ENCODE measurements at places on chromosomes 1 and 21.

- H3K4me1 ChIP-seq, result no peaks in the 10 kb centered on the region
- no peak for DNase-seq
- H3K27ac ChIP-seq, result no peak overlapping the region
- no peaks in the 10 kb centered on the region for H3K36me3 ChIP-seq
- H3K27me3 ChIP-seq, result no peaks in the 10 kb centered on the region
These were observed 232.6 kb downstream of the SRGAP2C start for GRCh38 chr1:121417325-121417923.

DNA sequence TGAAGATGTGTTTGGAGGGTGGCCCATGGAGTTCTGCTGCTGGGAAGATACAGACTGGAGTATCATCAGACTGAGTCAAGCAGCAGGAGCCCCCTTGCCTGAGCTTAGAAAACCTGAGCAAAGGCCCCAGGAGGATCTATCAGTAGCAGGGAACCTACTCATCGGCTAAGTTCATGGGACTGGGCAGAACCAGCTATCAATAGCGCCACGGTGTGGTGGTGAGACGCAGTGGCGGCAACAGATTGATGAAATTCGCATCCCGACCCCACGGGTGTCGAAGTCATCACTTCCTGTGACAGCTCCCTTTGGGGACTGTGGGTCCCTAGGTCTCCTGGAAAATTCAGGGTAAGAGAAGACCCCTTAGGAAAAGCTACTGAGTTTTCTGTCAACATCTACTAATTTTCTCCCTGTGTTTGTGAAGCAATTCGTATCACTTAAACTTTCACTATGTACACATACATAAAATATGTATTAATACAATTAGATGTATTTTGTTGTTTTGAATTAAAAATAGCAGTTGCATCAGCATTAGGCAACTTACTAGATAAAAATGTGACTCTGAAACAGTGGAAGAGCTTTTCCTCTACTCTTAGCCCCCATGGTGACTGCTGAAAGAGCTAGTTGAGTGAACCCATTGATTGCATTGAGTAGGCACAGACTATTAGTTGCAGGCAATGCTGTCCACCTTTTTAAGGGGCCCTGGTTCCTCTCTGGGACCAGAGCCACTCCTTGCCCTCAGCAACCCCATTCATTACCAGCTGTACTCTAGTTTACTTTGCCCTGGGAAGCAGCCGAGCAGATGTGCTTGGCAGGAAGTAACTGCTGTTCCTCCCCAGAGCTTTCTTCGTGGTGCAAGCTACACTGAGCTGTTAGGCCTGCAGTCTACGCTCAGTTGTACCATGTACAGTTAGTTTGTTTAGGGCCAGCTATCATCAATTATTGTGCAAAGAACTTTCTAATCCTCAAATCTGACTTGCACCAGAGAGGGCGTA lies 7.3 kb upstream of the CACNA1S start:
- DNase-seq, result peak; percentile 13
- no peak overlapping the region for H3K27ac ChIP-seq
- no peaks in the 10 kb centered on the region for H3K4me1 ChIP-seq
- H3K36me3 ChIP-seq, result no peaks in the 10 kb centered on the region

DNA sequence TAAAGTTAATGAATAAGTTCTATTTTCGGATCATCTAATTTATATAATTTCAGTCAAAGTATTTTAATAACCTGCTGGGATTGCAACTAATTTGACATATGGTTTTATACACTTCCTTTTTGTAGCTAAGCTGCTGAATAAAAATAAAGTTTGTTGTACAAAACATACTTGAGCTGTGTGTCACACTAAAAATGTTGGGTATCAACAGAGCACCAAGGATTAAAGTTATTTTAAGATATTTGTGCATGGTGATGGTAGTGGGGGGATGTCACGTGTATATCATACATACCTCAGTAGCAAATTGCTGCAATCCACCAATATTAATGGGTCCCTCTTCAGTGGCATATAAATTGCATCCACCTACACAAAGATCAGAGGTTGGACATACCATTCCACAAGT lies 199.6 kb downstream of the DPYD start:
- DNase-seq, result no peak
- H3K4me3 ChIP-seq, result no peak overlapping the region
- H3K27me3 ChIP-seq, result no peaks in the 10 kb centered on the region
- no peak overlapping the region for H3K27ac ChIP-seq
- no peaks in the 10 kb centered on the region for H3K4me1 ChIP-seq

DNA sequence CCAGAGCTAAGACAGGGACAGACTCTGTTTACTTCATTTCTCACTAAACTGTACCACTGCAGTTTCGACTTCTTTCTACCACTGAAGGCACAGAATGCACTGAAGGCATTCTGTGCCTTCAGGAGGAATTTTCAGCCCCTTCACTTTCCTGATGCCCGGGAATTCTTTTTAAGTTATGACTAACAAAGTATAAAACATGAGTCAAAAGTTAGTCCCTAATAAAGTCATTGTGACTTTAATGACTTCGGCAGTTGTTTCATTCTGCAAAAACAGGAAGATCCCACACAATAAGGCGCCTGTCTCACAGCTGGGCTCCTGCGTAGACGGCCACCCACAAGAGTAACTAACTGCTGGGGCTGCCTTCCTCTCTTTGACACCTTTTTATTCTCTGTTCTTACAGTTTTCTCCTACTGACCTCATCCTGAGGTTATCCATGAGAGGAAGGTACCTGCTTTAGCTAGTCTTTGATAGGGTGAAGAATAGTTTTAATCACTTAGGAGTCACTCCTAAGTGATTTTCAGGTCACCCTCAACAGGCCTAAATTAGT lies 183.9 kb upstream of the SGIP1 start:
- no peak overlapping the region for H3K4me3 ChIP-seq
- no peak for DNase-seq
- peaks cover 4% of the 10 kb centered on the region for H3K27me3 ChIP-seq
- peak overlapping the region; percentile 10 for H3K27ac ChIP-seq
- no peaks in the 10 kb centered on the region for H3K4me1 ChIP-seq
- H3K36me3 ChIP-seq, result no peaks in the 10 kb centered on the region

DNA sequence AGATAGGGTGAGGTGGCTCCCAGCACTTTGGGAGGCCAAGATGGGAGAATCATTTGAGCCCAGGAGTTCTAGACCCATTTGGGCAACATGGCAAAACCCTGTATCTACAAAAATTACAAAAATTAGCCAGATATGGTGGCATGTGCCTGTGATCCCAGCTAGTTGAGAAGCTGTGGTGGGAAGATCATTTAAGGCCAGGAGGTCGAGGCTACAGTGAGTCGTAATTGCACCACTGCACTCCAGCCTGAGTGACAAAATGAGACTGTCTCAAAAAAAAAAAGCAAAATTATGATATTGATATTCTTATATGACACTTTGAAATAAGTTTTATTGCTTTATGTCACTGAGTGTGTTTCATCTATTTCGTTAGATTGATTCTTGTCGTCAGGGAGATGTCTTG lies 7.4 kb downstream of the ACADM start:
- H3K36me3 ChIP-seq, result peaks cover 24% of the 10 kb centered on the region
- DNase-seq, result no peak
- H3K27ac ChIP-seq, result no peak overlapping the region
- no peaks in the 10 kb centered on the region for H3K4me1 ChIP-seq
- no peaks in the 10 kb centered on the region for H3K27me3 ChIP-seq

GRCh38 chr21:14686466-14687267 lies 140.6 kb upstream of the SAMSN1 start:
- DNase-seq, result no peak
- no peaks in the 10 kb centered on the region for H3K27me3 ChIP-seq
- no peaks in the 10 kb centered on the region for H3K36me3 ChIP-seq
- H3K27ac ChIP-seq, result no peak overlapping the region
- no peak overlapping the region for H3K4me3 ChIP-seq
- H3K4me1 ChIP-seq, result no peaks in the 10 kb centered on the region

- no peaks in the 10 kb centered on the region for H3K27me3 ChIP-seq
- no peaks in the 10 kb centered on the region for H3K36me3 ChIP-seq
- DNase-seq, result no peak
- H3K4me1 ChIP-seq, result no peaks in the 10 kb centered on the region
- no peak overlapping the region for H3K27ac ChIP-seq
These were observed 7.5 kb upstream of the LEPR start for GRCh38 chr1:65412984-65413375.
